ENCODE measurements at places on chromosomes 16 and 17.

DNA sequence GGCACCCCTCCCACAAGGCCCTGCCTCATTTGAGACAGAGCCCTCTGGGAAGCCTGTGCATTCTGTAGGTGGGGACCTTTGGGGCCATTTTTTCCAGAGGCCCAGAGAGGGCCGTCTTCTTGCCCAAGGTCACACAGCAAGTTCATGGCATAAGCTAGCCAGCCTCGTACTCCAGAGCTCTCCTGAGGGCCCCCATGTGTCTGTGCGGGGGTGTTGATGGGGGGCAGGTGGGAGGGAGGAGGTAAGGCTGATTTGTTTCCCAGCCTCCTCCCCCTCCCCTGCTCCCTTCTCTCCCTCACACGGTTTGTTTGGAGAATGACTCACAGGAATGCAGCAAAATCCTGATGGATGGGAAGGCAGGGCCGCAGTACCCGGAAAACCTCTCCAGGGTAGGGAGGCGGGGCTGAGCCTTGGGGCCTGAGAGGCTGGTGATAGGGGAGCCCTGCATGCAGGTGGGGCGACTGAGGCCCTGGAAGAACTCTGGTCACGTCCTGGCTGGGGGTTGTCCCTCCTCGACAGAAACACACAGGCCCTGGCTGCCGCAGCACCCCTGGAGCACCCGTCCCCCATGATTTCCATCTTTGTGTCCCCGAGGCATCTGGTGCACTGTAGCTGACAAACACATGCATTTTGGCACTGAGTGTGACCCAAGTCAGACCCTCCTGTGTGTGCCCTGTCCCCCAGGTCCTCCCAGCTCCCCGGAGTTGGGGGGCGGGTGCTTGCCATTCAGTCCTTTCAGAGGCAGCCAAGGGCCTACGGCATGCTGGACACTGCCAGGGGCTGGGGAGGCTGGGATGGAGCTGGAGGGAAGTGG is 29.7 kb downstream of the RAI1 start:
- DNase-seq = no peak

GRCh38 chr16:19003935-19004334 is 20.2 kb downstream of the TMC7 start:
- DNase-seq = no peak

GRCh38 chr17:67210915-67211314 is 34.1 kb downstream of the HELZ start:
- DNase-seq = no peak

DNA sequence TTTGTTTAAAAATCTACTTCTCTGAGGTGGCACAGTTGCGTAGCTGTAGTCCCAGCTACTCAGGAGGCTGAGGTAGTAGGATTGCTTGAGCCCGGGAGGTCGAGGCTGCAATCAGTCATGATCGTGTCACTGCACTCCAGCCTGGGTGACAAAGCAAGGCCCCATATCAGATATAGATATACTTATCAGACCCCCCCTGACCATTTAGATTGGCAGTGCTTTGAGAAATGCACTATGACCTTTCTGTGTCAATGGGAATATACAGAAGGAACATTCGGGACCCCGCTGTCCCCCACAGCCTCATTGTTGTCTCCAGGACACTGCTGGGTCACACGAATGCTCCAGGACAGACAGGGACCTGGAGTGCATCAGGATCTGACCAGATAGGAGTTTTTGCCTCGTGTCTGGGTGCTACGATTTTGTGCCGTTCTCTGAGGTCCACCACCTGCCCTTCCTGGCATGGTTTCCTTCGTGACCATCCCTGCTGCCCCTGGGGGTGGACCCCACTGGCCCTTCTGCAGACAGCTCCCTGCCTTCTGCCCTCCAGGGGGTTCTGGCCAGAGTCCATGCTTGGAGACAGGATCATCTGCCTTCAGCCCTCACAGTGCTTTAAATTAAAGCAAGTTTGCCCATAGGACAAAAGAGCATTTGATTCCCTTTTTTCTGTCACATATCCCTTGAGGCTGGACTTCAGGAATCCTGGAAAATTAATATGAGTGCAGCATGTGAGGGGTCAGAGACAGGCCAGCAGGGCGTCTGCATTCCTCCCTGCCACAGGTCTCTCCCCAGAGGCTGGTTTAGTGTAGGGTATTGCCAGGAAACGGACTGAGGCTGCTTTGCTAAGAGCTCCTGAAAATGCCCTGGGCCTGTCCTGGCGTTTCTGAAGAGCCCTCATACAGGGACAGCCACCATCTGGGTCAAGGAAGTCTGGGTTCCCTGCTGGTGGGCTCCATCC is 19.3 kb downstream of the PLD6 start:
- no peak for DNase-seq

DNA sequence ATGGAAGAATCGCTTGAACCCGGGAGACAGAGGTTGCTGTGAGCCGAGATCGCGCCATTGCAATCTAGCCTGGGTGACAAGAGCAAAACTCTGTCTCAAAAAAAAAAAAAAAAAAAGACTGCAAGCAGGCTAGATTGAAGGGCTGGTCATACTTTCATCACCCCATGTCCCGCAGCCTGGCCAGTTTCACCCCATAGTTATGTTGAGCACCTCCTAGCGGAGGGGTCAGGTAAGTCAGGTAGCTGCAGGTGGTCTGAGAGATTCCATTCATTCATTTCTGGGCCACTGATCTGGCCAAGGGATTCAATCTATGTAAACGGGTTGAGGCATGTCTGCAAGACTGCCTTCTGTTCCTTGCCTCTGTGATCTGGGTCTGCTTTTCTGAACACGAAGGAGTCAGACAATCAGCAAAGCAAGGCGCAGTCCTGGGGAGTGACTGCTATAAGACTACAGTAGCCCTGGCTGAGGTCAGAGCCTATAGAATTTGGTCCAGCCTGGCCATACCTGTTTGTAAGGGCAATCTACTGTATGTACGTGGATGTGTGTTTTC is 23.6 kb upstream of the BPTF start:
- no peak for DNase-seq

GRCh38 chr16:21264571-21265036 is 13.5 kb downstream of the CRYM start:
- no peak for DNase-seq

DNA sequence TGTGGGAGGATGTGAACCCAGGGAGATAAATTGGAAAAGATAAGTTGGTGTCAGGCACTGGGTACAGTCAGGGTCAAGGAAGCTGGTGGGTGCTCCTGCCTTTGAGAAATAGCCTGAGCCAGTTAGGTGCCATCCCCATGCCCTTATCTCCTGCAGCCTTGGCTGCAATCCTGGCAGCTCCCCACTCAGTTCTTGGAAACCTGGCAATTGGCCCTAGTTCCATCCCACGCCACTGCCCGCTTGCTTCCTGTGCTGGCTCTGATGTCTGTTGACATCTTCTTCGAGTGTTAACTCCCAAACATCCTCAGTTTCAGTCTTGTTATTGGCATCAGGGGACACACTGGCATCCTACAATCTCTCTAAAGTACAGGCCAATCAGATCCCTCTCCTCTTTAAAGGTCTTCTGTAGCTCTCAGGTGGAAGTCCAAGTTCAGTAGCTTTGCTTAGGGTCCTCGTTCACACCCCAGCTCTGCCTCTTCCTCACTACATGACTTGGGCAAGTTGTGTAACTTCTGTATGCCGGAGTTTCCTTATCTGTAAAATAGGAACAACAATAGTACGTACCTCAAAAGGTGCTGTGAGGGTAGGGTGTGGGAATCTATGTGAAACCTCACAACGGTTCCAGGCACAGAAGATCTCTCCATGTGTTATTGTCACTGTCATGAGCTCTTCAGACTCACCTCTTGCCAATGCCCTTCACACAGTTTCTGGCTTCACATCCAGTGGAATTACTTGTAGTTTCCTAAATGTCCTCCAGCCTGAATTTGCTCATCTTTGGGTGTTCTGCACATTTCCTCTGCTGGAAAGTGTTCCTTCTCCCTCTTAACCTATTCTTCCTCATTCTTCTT is 13.5 kb upstream of the PRKAR1A start:
- DNase-seq = no peak

Data from stimulated activated CD4-positive, alpha-beta T cell treated with anti-CD3 and anti-CD28 coated beads, Interleukin-15, amount 100 ng/mL, for 1 hour (primary cell).